ENCODE measurements at places on chromosomes 7 and 10.

- DNase-seq, result no peak
These were observed 13.9 kb upstream of the DNAJC1 start for GRCh38 chr10:22017283-22018020.

GRCh38 chr10:75717126-75717916 lies 285.9 kb downstream of the LRMDA start:
- no peak for DNase-seq

DNA sequence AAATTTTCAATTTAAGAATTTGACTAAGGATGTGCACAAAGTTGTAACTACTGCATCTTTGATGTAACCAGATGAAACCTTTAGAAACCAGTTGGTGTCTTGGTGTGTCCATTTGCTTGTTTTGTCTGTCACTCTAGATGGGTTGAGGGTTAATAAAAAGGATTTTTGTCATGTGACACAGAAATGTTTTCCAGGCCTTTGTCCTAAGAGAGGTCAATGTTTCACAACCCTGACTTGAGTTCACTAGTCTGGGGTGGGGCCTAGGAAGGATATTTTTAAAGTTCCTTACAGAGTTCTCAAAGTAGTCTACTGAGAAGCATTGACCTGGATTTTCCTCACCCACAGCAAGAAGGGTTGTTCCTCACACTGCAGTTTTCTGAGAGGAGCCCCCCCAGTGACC lies 90.3 kb downstream of the HERPUD2 start:
- DNase-seq, result no peak

DNA sequence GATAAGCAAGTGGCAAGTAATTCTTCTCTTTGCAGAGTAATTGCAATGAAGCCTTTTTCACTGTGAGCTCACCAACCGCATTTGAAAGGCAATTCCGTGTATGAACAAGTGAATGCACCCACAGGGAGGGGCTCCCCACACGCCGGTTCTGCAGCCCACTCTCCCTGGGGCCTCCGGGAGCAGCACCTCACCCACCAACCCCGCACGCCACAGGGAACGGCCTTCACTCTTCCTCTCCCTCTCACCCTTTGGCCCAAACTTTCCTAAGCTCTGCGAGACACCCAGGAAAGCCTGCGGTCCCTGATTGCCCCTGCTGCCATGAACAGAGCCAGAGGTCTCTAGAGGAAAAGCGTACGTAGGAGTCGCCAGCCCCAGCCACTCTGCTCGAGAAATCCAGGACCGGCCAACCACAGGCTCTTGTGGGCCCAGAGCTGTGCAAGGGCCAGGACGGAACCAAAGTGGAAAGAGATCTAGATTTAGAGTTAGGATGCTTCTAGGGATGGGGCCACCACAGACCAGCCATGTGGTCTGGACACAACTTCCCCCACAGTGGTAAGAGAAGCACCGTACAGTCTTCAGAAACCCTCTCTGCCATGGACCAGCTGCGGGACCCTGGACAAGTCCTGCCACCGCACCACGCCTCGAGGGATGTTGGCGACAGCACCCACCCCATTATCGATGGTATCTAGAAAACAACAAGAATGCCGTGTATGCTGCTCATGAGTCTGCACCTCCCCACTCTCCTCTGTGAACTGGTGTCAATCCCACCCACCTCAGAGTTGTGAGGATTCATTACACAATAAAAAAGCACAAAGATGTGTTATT lies 3.6 kb downstream of the WDR86 start:
- no peak for DNase-seq

GRCh38 chr10:1123198-1123597 lies 67.0 kb downstream of the WDR37 start:
- no peak for DNase-seq

GRCh38 chr7:125892434-125892833 lies 962.8 kb upstream of the POT1 start:
- DNase-seq, result no peak

- DNase-seq, result no peak
These were observed 700 bp downstream of the SMC3 start for GRCh38 chr10:110568055-110568735.

- DNase-seq, result no peak
These were observed 201.0 kb upstream of the PRPS1L1 start for GRCh38 chr7:18228686-18229085.

GRCh38 chr10:7491949-7492659 lies 81.3 kb upstream of the SFMBT2 start:
- no peak for DNase-seq

- DNase-seq, result no peak
These were observed 41.6 kb downstream of the UNCX start for GRCh38 chr7:1274121-1274875.

GRCh38 chr7:143069912-143070500 lies 17.9 kb downstream of the OR6V1 start:
- DNase-seq, result no peak

DNA sequence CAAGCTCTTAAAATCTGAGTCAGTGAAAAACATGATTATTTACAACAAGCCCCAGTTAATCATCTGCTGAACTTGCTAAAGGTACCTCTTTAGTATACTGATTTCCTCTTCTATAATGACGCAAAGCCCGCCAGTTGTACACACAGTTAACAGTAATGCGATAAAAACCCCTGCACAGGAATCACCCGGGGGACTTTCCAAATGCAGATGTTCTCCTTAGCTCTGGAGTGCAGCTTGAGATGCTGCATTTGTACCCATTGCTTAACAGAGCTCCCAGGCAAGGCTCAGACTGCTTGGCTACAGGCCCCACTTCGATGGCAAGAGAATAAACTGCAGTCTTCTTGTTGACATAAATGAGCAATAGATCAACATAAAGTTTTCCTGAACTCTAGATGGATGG lies 279.6 kb upstream of the HGF start:
- no peak for DNase-seq

DNA sequence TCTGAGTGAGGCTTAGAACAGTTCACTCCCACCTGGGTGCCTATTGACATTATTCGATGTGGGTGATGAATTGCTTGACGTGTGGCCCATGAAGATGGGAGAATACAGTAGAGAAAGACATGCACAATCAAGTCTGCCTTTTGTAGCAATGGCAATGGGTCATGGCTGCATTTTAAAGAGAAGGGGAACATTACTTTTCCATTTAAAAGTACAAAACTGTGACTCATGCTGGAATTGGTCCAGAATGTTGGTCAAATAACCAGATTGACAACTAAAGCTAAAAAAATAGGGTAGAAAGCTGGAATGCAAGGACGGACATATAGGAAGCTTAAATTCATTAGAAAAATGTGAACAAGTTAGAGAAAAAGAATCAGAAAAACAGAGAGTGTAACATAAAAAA lies 104.1 kb upstream of the SLC25A13 start:
- DNase-seq, result peak; percentile 64

- peak; percentile 95 for DNase-seq
These were observed 27.0 kb downstream of the PPP1R3A start for GRCh38 chr7:113891828-113892227.

GRCh38 chr10:52213321-52213752 lies 100.7 kb upstream of the DKK1 start:
- no peak for DNase-seq

DNA sequence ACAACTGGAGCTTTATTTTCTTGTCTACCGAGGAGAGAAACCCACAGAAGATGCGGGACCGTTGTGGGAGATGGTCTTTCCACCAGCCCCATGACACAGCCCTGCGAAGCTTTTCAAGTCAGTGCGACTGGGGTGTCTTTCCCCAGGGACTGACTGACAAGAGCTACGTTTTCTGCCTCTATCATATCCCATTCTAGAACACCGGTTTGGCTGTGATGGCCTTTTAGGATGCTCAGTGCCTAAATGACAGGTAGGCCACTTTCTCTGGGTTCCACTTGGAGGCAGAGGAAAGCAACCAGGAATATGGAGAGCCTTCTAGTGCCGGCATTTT lies 16.9 kb downstream of the SLC13A4 start:
- no peak for DNase-seq

GRCh38 chr7:127330070-127330469 lies 62.4 kb downstream of the ZNF800 start:
- DNase-seq, result no peak

DNA sequence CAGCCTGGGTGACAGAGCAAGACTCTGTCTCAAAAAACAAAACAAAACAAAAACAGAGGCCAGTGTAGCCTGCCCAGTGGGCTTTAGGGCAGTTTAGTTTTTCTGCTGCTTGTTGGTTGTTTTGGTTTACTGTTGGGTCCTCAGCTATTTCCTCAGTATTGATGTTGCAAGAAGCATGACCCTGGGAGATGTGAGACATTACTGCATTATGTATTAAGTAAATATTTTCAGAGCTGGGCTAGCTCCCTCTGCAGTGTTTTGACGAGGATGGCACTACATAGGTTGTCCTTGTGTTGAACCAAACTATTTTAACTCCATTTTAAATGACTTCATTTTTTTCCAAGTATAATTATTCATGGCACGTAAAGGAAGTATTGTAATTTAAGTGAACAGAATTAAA lies 4.8 kb downstream of the AKAP9 start:
- no peak for DNase-seq
